ENCODE measurements at places on chromosomes 6 and 20. TPM values are rescaled to one million over a fixed set of nuclear protein-coding genes. Genes with fewer than 3 reads are reported as not detected.

DNA sequence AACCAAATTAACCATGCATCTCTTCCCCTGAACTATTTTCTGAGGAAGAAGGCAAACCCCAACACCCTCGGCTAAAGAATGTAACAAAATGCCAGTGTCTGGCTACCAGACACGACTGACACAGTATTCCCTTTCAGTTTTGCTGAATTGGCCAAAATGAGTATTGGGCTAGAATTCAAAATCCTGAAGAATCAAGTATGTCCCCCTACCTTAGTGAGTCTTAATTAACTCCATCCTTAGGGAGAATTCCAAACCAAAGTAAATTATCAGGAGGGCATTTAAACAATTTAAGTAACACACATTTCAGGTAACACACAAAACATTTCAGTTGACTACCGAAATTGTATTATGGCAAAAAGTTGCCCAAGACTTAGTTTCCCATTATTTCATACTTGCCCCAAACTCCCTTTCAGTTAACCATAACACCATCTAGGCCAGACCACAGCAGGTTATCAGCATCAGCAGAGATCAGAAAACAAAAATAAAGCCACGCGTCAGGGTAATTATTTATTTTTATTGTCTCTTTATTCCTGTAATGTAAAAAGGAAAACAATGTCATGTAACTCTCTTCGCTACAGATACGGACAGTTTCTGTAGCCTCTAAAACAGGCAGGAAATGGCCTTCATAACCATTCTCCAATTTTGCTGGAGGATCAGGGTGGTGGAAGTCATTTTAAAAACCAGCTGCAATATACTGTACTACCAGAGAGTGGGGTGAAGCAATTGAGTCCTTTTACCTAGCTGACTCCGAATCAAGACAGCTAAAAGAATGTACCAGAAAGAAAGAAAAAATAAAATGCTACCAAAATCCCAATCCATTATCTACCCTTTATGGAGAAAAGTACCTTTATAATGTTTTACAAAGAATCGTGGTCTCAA lies 1.9 kb downstream of the SNX5 start:
- no peak for DNase-seq
- H3K27ac ChIP-seq = peak overlapping the region; percentile 99
- H3K4me1 ChIP-seq = peaks cover 44% of the 10 kb centered on the region
- no peaks in the 10 kb centered on the region for H3K36me3 ChIP-seq

- no peak for DNase-seq
- no peak overlapping the region for H3K27ac ChIP-seq
- peaks cover 77% of the 10 kb centered on the region for H3K4me1 ChIP-seq
- no peaks in the 10 kb centered on the region for H3K27me3 ChIP-seq
- peaks cover 7% of the 10 kb centered on the region for H3K36me3 ChIP-seq
These were observed 18.1 kb downstream of the ACSS1 start for GRCh38 chr20:25039697-25040437.

DNA sequence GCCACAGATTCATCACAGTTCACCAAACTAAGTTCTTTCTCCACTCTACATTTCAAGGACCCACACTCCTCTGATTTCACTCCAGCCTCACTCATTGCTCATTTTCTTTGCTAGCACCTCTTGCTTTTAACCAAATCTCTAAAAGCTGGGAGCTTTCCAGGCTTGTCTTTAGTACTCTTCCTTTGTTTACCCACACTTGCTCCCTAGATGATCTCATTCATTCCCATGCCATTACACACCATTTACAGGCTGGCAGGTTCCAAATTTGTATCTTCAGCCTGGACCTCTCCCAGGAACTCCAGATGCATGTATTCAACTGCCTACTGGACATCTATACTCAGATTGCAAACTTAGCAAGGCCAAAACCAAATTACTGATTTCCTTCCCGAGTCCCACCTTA lies 5.3 kb upstream of the GUCA1B start:
- peaks cover 7% of the 10 kb centered on the region for H3K36me3 ChIP-seq
- no peaks in the 10 kb centered on the region for H3K27me3 ChIP-seq
- H3K4me3 ChIP-seq = no peak overlapping the region
- H3K27ac ChIP-seq = no peak overlapping the region

GRCh38 chr20:62631336-62632308 lies 10.7 kb upstream of the SLCO4A1 start:
- peaks cover 14% of the 10 kb centered on the region for H3K4me1 ChIP-seq
- no peak overlapping the region for H3K4me3 ChIP-seq
- no peaks in the 10 kb centered on the region for H3K27me3 ChIP-seq
- DNase-seq = no peak
- no peak overlapping the region for H3K27ac ChIP-seq
- no peaks in the 10 kb centered on the region for H3K36me3 ChIP-seq

GRCh38 chr20:31718952-31719643 lies 3.6 kb downstream of the BCL2L1 start:
- DNase-seq = peak; percentile 15
- H3K4me3 ChIP-seq = no peak overlapping the region
- peak overlapping the region; percentile 14 for H3K27ac ChIP-seq
- H3K4me1 ChIP-seq = peaks cover 63% of the 10 kb centered on the region
- H3K27me3 ChIP-seq = no peaks in the 10 kb centered on the region

GRCh38 chr6:14786008-14786407 lies 459.9 kb upstream of the JARID2 start:
- DNase-seq = no peak
- H3K27ac ChIP-seq = no peak overlapping the region
- no peak overlapping the region for H3K4me3 ChIP-seq
- H3K36me3 ChIP-seq = no peaks in the 10 kb centered on the region
- H3K27me3 ChIP-seq = no peaks in the 10 kb centered on the region

GRCh38 chr20:51713213-51713598 lies 55.0 kb downstream of the ATP9A start:
- H3K36me3 ChIP-seq = no peaks in the 10 kb centered on the region
- no peak overlapping the region for H3K4me3 ChIP-seq
- no peaks in the 10 kb centered on the region for H3K4me1 ChIP-seq
- no peaks in the 10 kb centered on the region for H3K27me3 ChIP-seq

DNA sequence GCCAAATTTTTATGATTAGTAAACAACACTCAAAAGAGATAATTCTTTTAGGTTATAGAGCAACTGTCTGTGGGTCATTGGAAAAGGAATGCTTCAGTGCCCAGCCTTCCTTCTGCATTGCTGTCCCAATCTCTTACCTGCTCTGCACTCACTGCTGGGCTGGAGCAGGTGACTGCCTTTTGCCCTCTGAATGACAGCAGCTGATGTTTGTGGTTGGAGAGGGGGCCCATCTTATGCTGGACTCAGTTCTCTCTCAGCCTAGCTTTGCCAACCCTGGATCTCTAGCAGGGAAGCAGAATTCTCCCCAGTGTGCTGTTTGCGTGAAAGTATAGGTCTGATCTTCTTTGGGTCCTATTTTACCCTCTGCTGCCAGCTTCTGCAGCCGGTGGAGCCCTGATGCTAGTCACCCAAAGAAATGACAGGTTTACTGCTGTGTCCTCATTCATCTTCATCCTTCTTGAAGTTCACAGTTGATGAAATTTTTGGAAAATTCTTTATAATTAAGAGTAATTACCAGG lies 193.5 kb downstream of the ARID1B start:
- no peak overlapping the region for H3K4me3 ChIP-seq
- no peak overlapping the region for H3K27ac ChIP-seq
- no peak for DNase-seq

- peaks cover 2% of the 10 kb centered on the region for H3K27me3 ChIP-seq
- peaks cover 26% of the 10 kb centered on the region for H3K4me1 ChIP-seq
- H3K36me3 ChIP-seq = no peaks in the 10 kb centered on the region
- peak within 1 kb of the TSS; percentile 37 for H3K4me3 ChIP-seq
These were observed at the start of gene FNDC11 for GRCh38 chr20:63553933-63554290. FNDC11 (plus strand) TSS chr20:63554159; CDS start chr20:63555664, 1,505 bp downstream.

- no peaks in the 10 kb centered on the region for H3K27me3 ChIP-seq
- H3K4me3 ChIP-seq = no peak overlapping the region
- no peak overlapping the region for H3K27ac ChIP-seq
- no peaks in the 10 kb centered on the region for H3K4me1 ChIP-seq
- DNase-seq = no peak
- H3K36me3 ChIP-seq = no peaks in the 10 kb centered on the region
These were observed 16.0 kb upstream of the ATRN start for GRCh38 chr20:3454831-3455230.

DNA sequence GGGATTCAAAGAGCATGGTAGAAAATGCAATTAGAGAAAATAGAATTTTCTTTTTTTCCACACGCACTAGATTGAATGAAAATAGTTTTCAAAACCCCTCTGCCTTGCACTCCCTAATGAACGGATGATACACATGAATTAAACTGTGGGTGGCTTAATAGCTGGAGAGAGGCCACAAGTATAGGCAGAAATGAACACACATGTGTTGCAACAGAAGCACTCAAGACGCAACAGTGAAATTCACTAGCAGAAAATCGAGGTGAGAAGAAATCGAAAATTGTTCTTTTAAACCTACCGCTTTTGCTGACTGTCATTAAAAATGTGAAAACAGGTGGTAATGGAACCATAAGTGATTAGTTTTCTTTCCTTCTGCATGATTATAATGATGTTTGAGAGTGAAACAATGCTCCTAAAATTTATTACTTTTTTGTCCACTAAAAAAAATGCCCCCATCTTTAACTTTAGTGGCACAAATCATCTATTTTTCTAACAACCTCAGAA lies 80.1 kb upstream of the SHLD1 start:
- no peaks in the 10 kb centered on the region for H3K36me3 ChIP-seq
- H3K4me3 ChIP-seq = no peak overlapping the region

- H3K4me3 ChIP-seq = peak overlapping the region; percentile 73
- no peaks in the 10 kb centered on the region for H3K27me3 ChIP-seq
- H3K36me3 ChIP-seq = no peaks in the 10 kb centered on the region
- H3K27ac ChIP-seq = peak overlapping the region; percentile 74
- H3K4me1 ChIP-seq = peaks cover 12% of the 10 kb centered on the region
- DNase-seq = no peak
These were observed 668 bp upstream of the RPP40 start for GRCh38 chr6:5004373-5005037.

GRCh38 chr6:129671442-129672340 lies 38.3 kb downstream of the ARHGAP18 start:
- no peak overlapping the region for H3K4me3 ChIP-seq
- no peaks in the 10 kb centered on the region for H3K27me3 ChIP-seq
- H3K36me3 ChIP-seq = no peaks in the 10 kb centered on the region
- peak; percentile 27 for DNase-seq

GRCh38 chr20:43034981-43035724 lies 154.6 kb downstream of the PTPRT start:
- DNase-seq = no peak
- H3K4me3 ChIP-seq = no peak overlapping the region
- H3K27ac ChIP-seq = no peak overlapping the region
- H3K4me1 ChIP-seq = no peaks in the 10 kb centered on the region

GRCh38 chr20:44388466-44389023 lies 33.0 kb downstream of the HNF4A start:
- H3K27ac ChIP-seq = no peak overlapping the region
- peaks cover 3% of the 10 kb centered on the region for H3K27me3 ChIP-seq
- no peaks in the 10 kb centered on the region for H3K36me3 ChIP-seq
- peak; percentile 79 for DNase-seq
- no peak overlapping the region for H3K4me3 ChIP-seq

Gene LTA
- total RNA-seq = 7.6 TPM

Gene PRR18
- total RNA-seq = not detected

Gene HSPA1A
- total RNA-seq = 34.6 TPM

Gene DEF6
- total RNA-seq = 241 TPM

Data from natural killer cell (primary cell).